ENCODE measurements at places on chromosomes 6 and 20. TPM values are rescaled to one million over a fixed set of nuclear protein-coding genes. Genes with fewer than 3 reads are reported as not detected.

GRCh38 chr6:26520237-26520849 lies 17.8 kb upstream of the HMGN4 start:
- DNase-seq = no peak
- H3K27me3 ChIP-seq = peaks cover 1% of the 10 kb centered on the region
- H3K4me3 ChIP-seq = peak overlapping the region; percentile 68
- H3K4me1 ChIP-seq = peaks cover 30% of the 10 kb centered on the region
- H3K27ac ChIP-seq = peak overlapping the region; percentile 86

PRICKLE4 gene
- 0.71 TPM for total RNA-seq

GRCh38 chr6:119575721-119576120 lies 226.2 kb upstream of the MAN1A1 start:
- H3K36me3 ChIP-seq = peaks cover 5% of the 10 kb centered on the region
- DNase-seq = no peak
- H3K4me3 ChIP-seq = no peak overlapping the region
- H3K27me3 ChIP-seq = peaks cover 5% of the 10 kb centered on the region
- H3K4me1 ChIP-seq = no peaks in the 10 kb centered on the region

DNA sequence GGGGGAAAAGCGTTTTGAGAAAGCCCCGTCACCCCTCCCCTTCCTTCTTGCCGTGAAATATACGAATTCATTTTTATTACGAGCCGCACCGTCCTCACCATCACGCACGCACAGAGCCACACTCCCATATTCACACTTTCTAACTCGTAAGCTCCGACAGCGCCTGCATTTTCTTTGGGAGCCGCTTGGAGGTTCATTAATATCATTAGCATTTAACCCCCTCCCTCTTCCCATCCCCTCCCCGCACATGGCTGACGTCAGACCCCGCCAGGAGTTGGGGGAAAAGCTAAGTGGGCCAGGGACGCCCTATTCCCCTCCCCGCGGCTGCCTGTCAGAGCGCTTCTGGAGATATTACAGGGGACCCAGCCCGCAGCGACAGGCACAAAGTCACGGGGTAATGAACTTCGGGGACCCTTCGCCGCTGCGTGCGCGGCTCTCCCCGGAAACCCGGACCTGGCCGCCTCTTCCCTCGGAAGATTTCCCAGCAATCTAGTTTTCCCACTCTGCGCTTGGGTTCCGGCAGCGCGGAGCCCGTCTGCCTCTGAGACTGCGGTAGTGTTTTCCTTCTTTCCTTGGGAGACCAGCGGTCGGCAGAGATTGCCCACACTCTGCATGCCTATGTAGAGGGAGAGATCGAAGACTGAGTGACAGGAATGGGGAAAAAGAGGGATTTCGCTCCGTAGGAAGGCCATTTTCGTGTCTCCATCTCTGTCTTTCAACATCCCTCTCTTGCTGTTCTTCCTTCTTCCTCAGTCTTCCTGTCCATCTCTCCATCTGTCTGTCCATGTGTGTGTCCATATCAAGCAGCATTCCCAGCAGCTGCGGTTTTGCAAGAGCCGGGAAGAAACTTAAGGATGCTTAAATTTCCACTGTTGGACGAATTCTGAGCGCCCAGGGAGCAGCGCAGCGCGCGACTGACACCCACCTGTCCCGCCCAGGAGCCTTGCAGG lies at the start of gene NR2E1:
Gene NR2E1, plus strand, starts transcription at position 309 of the 950 bp plus-strand sequence. CDS start 744 bp downstream, outside the sequence.
- DNase-seq = no peak
- peak within 1 kb of the TSS; percentile 23 for H3K4me3 ChIP-seq
- peak within 1 kb of the TSS; percentile 16 for H3K27ac ChIP-seq
- peaks cover 38% of the 10 kb centered on the region for H3K4me1 ChIP-seq
- H3K36me3 ChIP-seq = no peaks in the 10 kb centered on the region

- DNase-seq = no peak
- no peak overlapping the region for H3K27ac ChIP-seq
- no peaks in the 10 kb centered on the region for H3K27me3 ChIP-seq
- no peaks in the 10 kb centered on the region for H3K36me3 ChIP-seq
Observed at GRCh38 chr6:95325916-95326315, 251.4 kb upstream of the MANEA start.

CCDC170 gene
- total RNA-seq = not detected
